ENCODE measurements at places on chromosomes 1 and 21.

GRCh38 chr1:31758823-31759222 lies 5.3 kb downstream of the ADGRB2 start:
- no peak for DNase-seq

DNA sequence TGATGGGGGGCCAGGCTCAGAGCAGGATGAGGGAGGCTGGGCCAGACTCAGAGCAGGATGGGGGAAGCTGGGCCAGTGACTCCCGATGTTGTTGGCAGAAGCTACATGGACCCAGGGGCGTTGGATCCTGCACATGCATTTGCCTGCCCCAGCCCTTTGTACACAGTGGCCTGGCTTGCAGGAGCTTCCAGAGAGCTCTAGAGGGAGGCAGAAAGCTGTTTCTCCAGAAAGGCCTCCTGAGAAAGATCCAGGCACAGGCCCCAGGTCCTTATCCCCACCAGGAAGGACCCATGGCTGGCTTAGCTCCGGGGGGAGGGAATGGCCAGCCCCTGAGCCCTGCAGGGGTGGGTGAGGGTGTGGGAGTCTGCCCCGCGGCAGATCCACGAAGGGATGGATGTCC lies 106.6 kb upstream of the ACTRT2 start:
- DNase-seq = no peak

GRCh38 chr1:178371235-178371634 lies 125.5 kb downstream of the CLEC20A start:
- no peak for DNase-seq

- DNase-seq = no peak
These were observed 76.7 kb upstream of the KCNK2 start for GRCh38 chr1:215005656-215006345.

GRCh38 chr1:43279161-43279560 lies 6.2 kb downstream of the C1orf210 start:
- no peak for DNase-seq

DNA sequence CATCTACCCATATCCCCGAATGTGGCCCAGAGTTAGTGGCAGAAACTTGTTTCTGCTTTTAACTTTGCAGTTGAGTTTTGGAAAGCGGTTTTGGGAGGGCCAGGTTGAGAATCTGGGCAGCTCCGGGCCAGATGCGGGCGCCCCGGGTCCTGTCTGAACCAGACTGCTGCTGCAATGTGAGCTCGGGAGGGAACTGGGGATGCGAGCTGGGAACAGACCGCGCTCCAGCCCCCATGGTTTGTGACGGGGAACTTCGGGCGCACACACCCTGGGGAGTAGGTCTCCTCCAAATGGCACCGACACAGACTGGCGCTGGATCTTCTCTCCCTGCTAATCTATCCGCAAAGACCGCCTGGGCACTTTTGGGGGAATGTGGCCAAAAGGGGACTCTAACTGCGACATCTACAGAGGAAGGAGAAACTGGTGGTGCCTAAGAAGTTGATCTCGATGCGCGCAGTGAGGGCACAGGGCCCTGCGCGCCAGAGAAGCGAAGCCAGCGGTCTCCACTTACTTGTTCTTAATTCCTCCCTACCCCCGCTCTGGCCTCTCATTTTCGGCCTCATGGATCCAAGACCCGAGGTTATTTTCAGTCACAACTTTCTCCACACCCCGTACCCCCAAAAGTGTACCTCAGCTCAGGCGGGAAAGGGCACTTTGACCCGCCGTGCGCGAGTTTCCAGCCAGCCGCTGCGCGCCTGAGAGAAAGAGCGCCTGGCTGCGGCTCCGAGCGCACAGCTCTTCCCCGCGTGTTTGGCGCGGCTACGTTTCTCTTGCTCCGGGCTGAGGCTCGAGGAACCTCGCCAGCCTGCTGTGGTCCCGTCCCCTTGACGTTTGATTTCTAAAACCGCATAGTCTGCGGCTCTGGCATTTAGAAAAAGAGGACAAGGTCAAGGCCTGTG lies 411.0 kb upstream of the ESRRG start:
- no peak for DNase-seq

DNA sequence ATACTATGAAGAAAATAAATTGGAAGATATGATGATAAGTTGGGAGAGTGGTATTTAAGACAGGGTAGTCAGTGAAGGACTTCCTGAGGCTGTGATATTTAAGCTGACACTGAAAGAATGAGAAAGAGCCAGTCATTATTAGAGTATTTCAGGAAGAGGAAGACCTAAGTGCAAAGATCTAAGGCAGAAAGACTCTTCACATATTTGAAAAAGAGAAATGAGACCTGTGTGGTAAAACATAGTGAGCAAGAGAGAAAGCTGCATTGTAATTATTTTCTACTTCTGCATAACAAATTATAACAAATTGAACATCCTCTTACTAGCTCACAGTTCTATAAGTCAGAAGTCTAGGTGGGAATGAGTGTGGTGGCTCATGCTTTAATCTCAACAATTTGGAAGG lies 34.6 kb upstream of the DOCK7 start:
- DNase-seq = no peak

DNA sequence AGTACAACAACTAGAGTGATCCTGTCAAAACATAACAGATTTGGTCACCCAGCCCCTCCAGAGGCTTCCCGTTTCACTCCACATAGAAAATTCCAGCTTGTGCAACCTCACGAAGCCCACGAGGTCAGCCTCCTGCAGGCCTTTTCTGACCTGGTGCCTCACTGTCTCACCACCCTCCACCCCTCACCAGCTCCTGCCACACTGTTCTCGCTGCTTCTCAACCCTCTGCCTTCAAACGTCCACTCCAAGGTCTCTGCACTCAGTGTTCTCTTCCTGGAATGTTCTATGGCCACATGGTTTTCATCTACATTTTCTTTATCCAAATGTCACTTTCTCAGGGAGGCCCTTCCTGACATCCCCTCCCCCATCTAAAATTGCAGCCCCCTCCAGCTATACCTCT lies 178.9 kb downstream of the DHRS3 start:
- no peak for DNase-seq
